ENCODE measurements at places on chromosomes 5 and 9.

DNA sequence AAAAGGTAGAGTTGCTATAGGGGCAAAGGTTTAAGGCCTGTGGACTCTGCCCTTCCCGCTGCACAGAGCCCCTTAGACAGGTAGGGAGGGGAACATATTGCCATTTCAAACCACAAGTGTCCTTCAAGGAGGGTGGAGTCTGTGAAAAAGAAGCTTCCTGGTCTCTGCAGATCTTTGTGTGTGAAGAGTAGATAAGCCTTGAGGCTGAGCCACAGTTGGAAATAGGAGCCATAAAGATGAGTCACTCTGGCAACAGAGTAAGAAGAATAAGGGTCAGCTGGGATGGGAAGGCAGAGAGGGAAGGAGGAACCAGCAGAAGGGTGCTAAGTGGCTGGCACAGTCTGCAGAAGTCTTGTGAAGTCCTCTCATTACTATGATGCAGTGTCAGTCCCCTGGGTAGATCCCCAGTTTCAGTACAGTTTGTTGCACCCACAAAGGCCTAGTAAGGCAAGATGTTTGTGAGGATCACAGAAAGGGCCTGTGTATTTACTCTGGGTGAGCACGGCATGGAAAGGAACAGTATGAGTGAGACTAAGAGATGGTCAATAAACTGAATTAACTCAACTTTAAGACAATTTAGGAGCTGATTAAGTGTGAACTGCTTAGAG, 18.1 kb downstream of the GRXCR2 start:
- ATAC-seq, result peak; percentile 64

- ATAC-seq, result no peak
Measured at GRCh38 chr5:1281038-1281882, 13.6 kb downstream of the TERT start.

GRCh38 chr5:1542781-1543180, 19.0 kb upstream of the LPCAT1 start:
- no peak for ATAC-seq

- ATAC-seq, result no peak
Measured at GRCh38 chr5:60295423-60295822, 401.9 kb upstream of the PDE4D start.

DNA sequence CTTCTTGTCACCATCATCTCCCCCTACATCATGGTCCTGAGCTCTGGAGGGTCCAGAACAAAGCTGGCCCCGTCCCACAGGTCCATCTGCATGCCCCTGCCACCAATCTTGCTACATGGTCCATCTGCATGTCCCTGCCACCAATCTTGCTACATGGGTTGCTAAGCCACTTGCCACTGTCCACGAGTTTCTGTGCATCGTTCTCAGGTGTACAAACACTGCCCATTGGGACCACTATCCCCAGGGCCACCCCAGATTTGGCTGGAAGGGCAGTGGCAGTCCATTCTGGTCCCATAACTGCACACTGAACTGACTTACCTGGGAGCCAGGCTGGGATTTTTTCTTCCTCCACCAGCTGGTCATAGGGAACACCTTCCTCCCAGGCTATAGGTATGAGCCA, 8.0 kb upstream of the LAMC3 start:
- ATAC-seq, result no peak

DNA sequence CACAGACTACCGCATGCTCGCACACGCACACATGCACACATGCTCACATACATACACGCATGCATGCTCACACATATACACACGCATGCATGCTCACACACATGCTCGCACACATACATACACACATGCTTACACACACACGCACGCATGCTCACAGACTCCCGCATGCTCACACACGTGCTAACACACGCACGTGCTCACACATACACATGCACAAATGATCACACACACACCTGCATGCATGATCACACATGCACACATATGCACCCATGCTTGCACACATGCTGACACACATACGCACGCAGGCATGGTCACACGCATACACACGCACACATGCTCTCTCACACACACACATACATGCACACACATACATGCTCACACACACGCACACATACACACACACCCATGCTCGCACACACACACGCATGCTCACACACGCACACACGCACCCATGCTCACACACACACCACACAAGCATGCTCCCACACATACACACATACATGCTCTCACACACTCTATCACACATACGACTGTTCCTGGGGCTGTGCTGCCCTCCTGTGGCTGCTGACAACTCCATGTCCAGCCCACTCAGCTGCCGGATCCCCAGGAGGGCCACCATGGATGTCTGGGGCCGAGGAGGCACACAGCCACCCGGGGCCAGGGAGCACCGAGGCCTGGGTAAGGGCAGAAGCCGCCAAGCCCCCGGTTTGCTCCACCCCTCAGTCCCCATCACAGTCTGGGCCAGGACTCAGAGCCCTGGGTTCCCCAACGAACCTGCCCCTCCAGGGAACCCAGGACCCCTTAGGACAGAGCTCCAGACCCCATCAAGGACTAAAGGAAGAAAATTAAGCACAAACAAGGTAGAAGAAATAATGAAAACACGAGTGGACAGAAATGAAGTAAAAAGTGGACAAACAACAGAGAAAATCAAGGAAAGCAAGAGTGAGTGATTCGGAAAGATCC, 31.4 kb upstream of the EGFL7 start:
- peak; percentile 76 for ATAC-seq

- no peak for ATAC-seq
Measured at GRCh38 chr5:28726815-28727214, 1688.4 kb upstream of the CDH9 start.

GRCh38 chr9:85168412-85168811, 498.9 kb downstream of the NTRK2 start:
- peak; percentile 94 for ATAC-seq

DNA sequence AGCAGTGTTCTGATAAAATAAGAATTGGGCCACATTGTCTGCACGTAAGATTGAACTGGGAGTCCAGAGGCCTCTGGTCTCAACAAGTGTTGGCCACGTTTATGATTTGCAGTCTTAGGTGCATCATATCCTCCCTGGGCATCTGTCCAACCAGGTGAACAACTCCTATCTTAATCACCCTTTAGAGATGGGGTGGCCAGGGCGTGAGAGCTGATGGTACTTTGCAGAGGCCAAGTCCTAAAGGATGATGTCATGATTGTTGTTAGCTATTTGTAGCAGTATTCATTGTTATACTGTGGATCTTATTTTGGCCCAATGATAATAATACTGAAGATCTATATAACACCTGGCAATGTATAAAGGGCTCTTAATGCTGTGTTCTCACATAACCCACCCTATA, 73.2 kb upstream of the RARS1 start:
- ATAC-seq, result no peak

- no peak for ATAC-seq
Measured at GRCh38 chr5:446883-447263, 3.9 kb downstream of the EXOC3 start.

DNA sequence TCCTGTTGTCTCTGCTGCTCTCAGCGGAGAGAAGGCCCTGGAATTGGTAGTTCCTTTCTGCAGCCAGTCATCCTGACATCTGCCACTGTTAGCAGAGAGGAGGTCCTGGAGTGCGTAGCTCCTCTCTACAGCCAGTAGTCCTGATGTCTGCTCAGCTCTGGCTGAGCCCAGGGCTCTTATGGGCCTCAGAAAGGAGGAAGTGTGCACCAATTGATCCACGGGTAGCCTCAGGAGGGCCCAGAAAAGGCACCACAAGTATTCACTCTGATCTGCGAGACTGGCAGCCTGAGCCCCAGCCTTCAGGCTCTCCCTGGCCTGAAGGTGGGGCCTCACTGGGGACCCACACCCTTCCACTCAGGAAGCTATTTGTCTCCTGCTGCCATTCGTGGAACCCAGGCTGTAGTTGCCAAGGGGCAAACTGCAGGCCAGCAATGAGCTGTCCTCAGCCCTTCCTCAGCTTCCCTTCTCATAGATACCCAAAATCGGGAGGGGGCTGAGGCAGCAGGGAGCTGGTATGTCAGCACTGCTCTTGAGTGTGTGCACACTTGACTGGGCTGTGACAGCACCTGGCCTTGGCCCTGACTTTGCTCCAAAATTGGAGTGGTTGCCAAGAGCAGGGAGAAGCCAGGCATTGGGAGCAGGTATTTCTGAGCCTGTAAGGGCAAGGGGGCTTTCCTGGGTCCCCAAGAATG, 1049.5 kb upstream of the ACO1 start:
- ATAC-seq, result no peak

DNA sequence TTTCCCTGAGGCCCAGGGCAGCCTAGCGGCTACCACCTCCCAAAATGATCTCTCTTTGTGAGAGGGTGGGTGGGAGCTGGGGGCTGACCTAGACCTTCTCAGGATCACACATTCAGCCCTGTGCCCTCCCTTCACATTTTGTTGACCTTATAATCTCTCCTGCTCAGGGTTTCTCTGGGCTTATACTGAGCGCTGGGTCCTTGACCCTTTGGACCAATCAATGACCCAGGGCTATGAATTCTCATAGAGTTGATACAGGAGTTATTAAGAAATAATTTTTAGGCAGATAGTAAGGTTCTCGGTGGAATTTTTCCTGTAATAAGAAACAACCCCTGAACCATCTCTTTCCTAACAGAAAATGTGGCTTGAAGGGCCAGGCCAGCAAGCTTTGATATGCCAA, 22.0 kb downstream of the GLRX start:
- ATAC-seq, result no peak

- ATAC-seq, result no peak
Measured at GRCh38 chr5:78726003-78726402, 77.4 kb upstream of the LHFPL2 start.

- no peak for ATAC-seq
Measured at GRCh38 chr5:68738841-68739240, 355.0 kb upstream of the SLC30A5 start.

DNA sequence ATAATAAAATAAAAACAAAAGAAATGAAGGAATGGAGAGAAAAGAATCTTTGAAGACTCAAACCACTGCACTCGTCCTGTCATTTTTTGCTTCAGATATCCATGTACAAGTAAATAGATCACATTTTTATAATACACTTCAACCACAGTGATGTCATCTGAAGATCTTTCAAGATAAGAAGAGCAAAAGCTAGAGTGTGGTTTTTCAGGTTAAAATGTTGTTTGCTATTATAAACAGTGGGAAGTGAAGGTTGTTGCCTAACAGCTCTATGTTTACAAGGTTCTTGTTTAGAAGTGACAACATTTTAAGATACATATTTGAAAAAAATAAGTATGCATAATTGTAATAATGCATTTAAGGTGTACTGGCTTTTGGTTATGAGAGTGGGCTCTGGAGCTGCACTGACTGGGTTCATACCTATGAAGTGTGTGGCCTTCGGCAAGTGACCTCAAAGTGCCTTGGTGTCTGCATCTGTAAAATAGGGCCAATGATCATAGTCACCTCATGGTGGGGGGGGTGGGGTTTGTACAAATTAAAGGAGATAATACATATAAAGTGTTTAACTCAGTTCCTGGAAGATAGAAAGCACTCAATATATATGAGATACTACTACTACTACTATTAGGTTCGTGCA, 45.5 kb upstream of the IL7R start:
- no peak for ATAC-seq

Data from motor neuron (in vitro differentiated cells).